ENCODE measurements at places on chromosomes 2 and 18.

- DNase-seq, result no peak
These were observed 10.2 kb upstream of the ATRAID start for GRCh38 chr2:27201675-27202074.

GRCh38 chr2:175353275-175353674 lies 171.8 kb upstream of the ATP5MC3 start:
- no peak for DNase-seq

DNA sequence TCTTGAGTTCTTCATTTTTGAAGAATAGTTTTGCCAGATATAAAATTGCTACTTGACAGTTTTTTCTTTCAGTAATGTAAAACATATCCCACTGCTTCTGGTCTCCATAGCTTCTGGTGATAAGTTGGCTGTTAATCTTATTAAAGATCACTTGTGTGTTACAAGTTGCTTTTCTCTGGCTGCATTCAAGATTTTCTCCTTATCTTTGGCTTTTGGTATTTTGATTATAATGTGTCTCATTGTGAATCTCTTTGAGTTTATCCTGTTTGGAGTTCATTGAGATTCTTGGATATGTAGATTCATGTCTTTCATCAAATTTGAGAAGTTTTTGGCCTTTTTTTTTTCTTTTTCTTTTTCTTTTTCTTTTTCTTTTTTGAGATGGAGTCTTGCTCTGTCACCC lies 20.2 kb upstream of the ADNP2 start:
- no peak for DNase-seq

- DNase-seq, result no peak
These were observed 23.4 kb downstream of the OTX1 start for GRCh38 chr2:63073994-63074393.

- no peak for DNase-seq
These were observed 496.1 kb upstream of the RAB6C start for GRCh38 chr2:129483366-129483765.

GRCh38 chr2:150165442-150165841 lies 322.0 kb downstream of the RND3 start:
- no peak for DNase-seq

DNA sequence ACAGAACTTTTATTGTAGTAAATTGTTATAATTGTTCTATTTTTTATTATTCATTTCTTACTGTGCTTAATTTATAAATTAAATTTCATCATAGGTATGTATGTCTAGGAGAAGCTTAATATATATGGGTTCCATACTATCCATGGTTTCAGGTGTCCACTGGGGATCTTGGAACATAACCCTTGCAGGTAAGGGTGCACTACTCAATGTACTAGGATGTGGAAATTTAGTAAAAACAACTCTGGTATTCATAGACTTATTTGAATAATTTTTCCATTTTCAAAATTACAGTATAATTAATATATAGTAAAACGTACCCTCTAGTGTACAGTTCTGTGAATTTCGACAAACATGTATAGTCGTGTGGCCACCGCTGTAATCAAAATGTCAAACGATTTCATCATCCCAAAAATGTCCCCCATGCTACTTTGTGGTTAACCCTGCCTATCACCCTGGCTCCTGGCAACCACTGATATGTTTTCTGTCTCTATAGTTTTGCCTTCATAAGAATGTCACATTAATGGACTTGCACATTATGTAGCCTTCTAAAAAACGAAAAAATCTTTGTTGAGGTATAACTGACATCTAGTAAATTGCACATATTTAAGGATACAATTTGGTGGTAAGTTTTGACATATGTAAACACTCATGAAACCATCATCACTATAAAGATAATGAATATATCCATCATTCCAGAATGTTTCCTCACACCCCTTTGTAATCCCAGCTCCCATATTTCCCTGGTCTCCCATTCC lies 45.7 kb downstream of the ARL5A start:
- DNase-seq, result no peak

- DNase-seq, result no peak
These were observed 40.5 kb downstream of the CROCC2 start for GRCh38 chr2:240946654-240947053.
